Memory B cell (primary cell): ENCODE measurements at places on chromosomes 1 and 21.

DNA sequence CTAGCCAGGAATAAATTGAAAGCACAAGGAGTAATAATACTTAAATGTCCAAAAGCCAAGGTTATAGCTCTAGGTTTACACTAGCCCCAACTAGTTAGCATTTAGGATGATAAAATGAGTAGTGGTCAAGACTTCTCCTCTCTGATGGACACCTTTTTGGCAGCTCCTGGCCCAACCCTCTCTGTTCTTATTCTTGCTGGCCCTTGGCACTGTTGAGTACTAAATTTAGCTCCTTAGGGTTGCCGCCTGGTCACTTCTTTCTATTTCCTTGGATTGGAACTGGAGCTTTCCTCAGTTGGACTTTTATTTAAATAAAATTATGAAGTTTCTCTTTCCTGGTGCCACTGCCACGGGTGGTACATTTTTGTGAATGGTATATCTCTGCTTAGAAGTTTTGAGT lies 28.3 kb downstream of the ARID1A start:
- no peak for DNase-seq

DNA sequence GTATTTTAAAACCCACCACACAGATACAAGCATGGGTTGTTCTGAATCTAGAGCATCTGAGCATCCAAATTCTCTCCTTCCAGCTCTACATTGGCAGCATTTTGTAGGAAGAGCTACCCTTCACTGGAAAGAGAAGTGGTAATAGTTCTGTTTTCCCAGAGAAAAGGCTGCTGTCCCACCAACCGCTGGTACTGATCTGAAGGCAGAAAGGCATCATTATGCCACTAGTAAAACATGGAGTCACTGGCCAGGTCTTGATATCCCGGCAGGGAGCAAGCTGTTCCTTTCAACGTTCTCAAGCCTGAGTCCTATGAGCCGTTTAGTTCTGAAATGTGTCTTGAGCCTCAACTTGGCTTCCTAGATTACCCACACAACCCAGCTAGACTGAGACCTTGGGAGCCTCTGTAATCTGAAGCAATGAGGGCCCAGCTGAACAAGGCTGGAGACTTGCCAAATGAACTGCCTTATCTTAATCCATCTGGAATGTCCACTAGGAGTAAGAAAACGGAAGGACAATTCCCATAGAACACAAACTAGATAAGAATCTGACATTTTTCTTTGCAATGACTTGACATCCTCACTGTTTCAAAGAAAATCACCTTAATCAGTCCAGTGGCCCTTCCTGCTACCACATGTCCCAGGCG lies 116.8 kb downstream of the KCNH1 start:
- no peak for DNase-seq

DNA sequence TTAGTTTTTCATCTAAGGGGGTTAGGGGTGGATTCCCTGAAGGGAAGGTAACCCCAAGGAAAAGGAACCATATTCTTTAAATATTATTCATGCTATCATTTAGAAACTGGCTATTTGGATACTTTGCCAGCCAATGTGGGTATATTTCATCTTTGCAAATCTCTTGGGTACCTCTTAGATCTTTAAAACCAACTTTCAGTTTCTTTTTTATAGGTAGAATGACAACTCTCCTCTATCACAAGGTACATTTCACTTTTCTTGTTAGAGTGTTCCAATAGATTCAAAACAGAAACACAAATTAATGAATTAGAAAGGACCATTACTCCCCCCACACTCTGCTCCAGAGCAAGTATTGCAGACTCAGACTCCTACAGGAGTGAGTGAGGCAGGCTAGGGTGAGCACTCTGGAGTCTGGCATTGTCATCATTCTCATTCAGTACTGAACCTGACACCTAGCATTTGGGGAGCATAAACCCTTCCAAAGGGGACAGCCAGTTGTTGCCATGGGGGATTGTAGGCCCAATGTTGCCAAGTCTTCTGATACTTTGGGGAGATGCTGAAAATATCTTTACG lies 43.0 kb downstream of the MACO1 start:
- DNase-seq = no peak

DNA sequence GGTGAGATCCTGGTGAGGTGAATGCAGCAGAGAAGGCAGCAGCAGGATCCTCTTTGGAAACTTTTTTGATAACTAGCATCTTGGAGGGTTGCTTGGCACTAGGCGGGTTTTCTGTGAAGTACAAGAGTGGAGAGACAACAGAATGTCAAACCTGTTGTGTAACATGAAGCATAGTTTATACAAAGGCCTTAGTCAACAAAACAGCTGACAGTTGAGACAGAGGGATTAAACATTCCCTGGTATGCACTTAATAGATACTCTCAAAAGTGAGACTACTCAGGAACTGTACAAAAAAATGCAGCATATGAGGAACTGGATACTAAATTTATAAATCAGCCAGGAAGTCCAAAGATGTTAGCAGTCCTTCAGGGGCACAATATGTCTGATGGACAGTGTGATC lies 16.4 kb upstream of the CCDC17 start:
- no peak for DNase-seq

- no peak for DNase-seq
These were observed 76.3 kb downstream of the LRRC53 start for GRCh38 chr1:74436078-74436477.

DNA sequence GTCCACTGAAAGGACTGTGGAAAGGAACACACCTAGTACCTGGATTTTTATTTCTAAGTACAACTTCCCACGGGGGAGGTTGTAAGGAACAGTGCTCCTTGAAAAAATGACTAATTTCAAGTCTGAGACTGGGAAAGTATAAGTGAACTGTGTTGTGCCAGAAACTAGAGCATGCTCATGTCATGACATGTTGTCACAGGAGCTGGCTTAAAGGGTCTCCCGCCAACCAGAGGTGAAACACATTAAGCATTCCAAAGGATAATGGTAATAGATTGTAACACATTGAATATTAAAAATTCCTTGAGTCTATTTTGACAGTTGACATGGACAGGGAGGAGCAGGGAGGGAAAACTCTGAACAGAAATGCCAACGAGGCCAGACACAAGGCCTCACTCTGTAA lies 6.3 kb downstream of the ATP2B4 start:
- no peak for DNase-seq

GRCh38 chr1:201349092-201349491 lies 28.4 kb downstream of the TNNT2 start:
- no peak for DNase-seq

- peak; percentile 29 for DNase-seq
These were observed 10.9 kb downstream of the C1orf216 start for GRCh38 chr1:35707601-35708440.

DNA sequence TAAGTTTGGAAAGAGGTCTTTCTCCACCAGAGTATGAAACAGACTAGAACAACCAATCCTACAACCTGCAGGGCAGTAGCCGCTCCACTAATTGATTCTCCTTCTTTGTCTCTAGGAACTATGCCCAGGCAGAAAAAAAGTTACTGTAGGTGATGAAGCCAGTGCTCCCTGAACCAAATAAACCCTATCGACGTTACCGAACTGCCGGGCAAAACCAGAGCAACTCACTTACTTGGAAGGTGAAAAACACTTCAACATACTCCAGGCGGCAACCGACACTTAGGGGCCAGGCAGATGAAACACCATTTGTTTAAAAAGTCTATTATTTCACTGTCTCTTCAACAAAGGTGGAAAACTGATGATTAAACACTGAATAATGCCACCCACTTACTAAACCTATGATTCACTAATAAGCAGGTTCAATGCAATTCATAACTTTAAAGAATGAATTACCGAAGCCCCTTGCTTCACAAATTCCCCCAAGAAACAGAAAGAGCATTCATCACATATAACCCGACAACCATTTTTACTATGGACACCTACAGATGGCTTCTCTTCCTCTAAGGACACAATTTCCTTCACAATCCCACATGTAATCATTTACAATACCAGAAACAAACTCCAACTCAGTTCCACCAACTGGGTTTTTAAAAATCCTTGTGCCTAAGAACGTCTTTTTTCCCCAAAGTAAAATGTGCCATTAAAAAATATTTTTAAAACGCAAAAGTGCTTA lies 1.6 kb downstream of the NRIP1 start:
- no peak for DNase-seq

DNA sequence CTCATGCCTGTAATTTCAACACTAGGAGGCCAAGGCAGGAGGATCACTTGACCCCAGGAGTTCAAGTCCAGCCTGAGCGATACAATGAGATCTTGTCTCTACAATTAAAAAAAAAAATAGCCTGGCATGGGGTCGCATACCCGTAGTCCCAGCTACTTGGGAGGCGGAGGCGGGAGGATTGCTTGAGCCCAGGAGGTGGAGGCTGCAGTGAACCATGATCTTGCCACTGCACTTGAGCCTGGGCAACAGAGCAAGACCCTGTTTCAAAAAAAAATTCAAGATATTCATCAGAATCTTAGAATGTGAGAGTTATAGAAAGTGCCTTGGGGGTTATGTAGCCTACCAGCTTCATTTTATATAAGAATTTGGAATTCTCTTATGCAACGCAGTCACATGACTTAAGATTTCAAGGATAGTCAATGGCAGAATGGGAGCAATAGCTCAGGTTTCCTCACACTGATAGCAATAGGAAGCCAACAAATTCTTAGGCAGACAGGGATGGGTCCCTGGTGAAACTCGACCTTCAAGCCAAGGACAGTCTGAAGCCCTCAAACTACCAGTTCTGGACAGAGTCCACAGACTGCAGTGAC lies 462.5 kb downstream of the SETD4 start:
- DNase-seq = no peak

GRCh38 chr1:62389531-62389930 lies 47.3 kb upstream of the USP1 start:
- DNase-seq = no peak

DNA sequence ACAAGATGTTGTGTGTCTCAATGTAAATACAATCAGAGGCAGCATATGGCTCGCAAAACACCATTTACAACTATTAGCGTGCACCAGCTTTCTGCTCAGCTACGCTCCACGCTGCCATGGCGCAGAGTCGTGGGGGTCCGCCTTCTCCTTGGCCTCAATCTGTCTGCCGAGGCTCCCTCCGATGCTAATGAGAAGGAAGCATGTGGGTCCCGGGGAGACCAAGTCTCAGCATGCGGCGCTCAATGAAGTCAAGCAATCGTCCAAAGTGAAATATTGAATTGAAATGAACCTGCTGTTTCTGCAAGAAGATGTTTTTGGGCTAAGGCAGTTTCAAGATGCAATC lies 228.9 kb downstream of the TOMM20 start:
- no peak for DNase-seq

DNA sequence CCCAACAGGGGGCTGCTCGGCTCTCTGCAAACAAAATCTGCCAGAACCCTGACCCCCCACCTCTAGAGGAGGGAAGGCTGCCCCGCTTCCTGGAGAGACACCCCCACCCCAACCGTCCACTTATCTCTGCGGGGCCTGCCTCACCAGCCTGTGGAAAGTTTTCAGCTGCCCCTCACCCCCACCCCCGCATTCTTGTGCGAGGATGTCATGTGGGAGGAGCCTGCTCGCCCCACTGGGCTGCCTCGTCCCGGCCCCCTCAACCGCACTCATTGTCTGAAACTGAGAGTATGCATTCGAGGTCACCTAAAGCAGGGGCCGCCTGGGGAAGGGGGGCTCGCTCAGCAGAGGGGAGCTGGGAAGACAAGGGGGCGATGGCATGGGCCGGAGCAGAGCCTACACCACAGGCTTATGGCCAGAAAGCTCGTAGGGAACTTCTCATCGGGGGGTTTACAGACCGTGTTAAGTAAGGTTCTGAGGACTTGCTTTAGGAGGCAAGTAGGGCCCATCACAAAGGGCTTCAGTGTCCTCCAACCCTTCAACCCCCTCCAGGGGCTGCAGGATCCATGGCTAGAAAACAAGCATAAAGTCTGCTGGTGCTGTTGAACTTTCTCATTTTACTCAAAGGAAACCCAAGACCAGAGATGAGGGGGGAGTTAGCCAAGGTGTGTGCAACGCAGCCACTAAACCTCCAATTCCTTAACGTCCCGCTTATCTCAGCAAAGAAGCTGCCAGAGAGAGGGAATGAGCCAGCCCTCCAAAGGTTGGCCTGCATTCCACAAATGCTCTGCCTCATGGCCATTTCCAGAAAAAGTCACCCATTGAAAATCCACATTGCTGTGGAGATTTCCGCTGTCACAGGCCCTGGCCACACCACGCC lies 9.4 kb downstream of the EPHA2 start:
- DNase-seq = no peak

GRCh38 chr1:155034318-155035208 lies 939 bp downstream of the DCST1 start:
- no peak for DNase-seq

DNA sequence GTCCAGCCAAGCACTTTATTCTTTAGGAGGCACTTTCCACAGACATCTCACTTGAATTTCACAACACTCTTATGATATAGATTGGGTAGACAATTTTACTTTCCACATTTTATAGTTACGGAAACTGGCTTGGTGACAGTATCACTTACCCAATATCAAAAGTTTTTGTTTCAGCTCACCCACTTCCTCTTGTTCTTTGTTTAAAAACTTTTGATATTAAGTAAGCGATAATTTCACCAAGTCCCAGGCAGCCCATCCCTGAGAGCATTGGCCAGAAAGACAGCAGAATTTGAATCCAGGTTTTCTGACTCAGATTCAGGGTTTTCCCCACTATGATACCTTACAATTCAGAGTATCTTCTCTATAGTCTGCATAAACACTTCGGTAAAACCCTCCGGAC lies 60.0 kb downstream of the LRIG2 start:
- no peak for DNase-seq
